ENCODE measurements at places on chromosomes 5 and 9. TPM values are rescaled to one million over a fixed set of nuclear protein-coding genes. Genes with fewer than 3 reads are reported as not detected.

- no peak for DNase-seq
These were observed 41.5 kb downstream of the WNK2 start for GRCh38 chr9:93225417-93225816.

DNA sequence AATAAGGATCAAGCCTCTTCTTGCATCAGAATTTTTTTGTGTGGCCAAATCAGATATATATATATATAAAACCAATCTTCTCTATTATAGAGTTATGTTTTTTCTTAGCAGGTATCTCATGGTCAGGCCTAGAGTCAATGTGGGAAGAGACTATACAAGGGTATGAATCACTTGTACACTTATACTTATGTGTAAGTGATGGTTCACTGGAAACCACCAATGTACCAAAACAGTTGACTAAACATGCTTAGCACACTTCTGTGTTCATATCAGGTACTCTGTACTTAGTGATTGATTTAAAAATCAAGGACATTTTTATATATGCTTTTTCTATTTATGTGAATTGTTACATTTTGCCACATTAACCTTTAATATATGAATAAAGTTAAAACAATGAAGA lies 92.6 kb downstream of the CWC27 start:
- DNase-seq, result no peak

GRCh38 chr9:21656776-21657674 lies 145.4 kb upstream of the MTAP start:
- no peak for DNase-seq

GRCh38 chr9:107024193-107024592 lies 161.2 kb downstream of the ZNF462 start:
- no peak for DNase-seq

DNA sequence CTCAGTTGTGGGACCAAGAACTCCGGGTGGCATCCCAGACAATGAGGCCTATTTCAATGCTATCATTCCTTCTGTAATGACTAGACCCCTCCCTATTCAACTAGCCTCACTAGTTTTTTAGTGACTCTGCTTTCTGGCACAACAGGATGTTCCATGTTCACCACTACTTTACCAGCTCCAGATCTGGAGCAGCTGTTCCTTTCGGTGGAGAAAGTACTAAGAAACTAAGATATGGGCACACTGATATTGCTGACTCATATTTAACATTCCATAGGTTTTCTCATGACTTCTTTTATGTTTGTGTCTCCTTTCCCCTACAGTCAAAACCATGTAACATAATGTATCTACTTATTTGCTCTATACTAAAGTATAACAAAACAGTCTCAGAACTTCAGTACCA lies 24.1 kb downstream of the IL33 start:
- no peak for DNase-seq

- DNase-seq, result no peak
These were observed 40.9 kb downstream of the CPEB4 start for GRCh38 chr5:173928871-173929574.

DNA sequence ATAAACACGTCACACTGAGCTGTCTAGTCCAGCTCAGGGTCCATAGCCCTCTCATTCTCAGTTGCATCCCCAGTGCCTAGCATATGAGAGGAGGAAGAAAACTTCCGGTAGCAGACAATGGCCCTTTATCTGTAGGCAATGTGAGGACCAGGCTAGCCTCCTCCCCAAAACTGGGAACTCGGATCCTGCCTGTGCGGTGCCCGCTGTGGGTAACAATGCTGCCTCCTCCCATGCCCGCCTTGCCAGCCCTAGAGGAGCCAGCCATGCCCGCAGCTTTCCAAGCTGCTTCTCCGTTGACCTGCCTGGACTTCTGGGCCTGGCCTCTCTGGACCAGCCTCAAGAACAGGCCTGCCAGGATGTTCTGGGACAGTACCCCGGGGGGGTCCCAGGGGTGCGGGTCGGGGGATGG lies 74.6 kb upstream of the ORM1 start:
- no peak for DNase-seq

- DNase-seq, result no peak
These were observed 227.1 kb downstream of the AUH start for GRCh38 chr9:91134608-91135007.

DNA sequence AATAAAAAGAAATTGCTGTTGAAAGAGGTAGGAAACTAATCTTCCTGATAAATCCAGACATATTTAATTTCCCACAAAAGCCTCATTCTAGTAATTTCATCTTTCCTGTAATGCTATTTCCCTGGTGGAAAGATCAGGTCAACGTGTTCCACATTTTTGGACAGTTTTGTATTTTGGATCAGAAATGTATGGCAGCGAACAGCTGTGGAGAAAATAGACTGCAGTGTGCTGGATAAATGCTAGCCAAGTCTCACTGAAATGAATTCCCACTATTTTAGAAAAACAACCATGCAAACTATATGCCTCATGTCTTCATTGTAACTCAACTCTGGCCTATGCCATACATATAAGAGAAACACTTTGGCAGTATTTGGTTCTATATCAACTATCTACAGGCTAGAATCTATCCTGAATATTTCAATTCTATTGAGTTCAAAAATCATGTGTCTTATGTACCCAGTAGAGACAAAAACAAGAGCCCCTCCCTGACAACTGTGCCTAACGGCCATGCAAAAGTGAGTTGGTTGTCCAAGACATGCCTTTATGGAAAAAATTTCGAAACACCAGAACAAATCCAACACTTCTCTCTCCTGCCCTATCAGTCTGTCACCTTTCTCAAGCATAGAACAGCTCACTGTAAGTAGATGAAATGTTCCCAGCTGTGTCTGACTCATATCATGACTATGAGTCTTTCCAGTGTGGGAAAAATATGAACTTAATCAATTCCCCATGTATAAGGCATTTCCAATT lies 191.3 kb upstream of the NREP start:
- no peak for DNase-seq

- no peak for DNase-seq
These were observed 306.7 kb downstream of the EBF1 start for GRCh38 chr5:158792976-158793375.

- no peak for DNase-seq
These were observed 7.2 kb downstream of the GNA14 start for GRCh38 chr9:77640741-77641580.

DNA sequence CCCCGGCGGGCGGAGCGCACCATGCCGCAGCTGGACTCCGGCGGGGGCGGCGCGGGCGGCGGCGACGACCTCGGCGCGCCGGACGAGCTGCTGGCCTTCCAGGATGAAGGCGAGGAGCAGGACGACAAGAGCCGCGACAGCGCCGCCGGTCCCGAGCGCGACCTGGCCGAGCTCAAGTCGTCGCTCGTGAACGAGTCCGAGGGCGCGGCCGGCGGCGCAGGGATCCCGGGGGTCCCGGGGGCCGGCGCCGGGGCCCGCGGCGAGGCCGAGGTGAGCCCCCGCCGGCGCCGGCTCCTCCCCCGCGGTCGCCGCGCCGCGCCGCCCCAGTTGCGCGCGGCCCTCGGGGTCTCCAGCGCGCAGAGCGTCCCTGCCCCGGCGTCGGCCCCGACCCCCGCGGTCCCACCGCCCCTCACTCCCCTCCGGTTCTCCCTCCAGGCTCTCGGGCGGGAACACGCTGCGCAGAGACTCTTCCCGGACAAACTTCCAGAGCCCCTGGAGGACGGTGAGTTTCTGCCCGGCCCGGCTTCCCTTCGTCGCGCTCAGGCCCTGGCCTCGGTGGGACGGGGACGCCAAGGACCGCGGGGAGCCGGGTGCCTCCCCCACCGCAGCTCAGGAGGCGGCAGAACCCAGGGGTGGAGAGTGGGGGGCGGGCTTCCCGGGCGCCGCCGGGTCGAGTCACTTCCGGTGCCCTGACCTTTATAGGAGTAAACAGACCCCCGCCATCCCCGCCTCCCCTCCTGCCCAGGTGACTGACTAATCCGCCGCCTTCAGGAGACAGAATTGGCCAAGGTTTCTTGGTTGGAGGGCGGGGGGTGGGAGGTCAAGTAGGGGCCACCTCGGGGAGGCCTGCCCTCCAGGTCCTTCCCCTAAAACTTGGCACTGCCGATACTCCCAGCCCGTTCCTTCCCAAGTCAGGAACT lies 665 bp downstream of the TCF7 start:
- DNase-seq, result no peak

Gene NPDC1
- 250 TPM for total RNA-seq

DNA sequence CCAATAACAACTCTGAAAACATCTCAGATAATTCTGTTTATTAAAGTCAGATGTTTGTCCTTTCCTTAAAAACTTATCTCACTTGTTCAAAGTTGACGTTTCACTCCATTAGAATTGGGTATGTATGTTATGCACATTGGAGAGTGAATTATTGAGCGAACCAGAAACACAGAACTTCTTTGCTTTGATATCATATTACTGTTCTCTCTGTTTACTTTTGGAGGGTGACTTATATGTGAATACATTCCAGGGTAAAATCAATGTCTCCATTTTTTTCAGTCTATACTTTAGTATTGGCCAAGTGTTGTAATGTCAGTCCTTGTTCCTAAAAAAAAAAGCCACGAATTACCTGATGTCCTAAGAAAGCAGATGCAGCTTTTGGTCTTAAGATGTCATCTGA lies 307.4 kb downstream of the CSNK1G3 start:
- no peak for DNase-seq

DNA sequence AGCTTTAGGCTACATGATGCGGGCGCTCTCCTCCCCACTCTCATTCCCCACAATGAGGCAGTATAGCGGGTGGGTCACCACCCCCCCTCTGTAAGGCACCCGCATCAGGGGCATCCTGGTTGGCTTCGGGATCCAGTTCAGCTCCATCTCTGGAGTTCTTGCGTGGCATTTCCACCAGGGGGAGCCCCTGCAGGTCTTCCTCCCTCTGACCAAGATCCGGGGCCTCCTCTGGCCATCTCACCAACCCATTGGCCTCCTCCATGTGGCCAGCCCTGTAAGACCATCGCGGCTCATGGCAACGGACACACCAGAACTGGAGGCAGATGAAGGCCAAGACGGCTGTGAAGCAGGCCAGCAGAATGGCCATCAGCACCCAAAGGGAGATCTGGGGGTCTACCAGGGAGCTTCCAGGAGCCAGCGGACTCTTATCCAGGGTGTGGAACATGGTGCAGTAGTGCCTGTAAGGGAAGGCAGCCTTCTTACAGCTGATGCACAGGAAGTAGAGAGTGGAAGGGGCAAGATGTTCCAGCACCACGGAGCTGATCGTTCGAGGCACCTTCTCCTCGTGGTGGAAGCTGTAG lies 77.0 kb downstream of the CYFIP2 start:
- no peak for DNase-seq

DNA sequence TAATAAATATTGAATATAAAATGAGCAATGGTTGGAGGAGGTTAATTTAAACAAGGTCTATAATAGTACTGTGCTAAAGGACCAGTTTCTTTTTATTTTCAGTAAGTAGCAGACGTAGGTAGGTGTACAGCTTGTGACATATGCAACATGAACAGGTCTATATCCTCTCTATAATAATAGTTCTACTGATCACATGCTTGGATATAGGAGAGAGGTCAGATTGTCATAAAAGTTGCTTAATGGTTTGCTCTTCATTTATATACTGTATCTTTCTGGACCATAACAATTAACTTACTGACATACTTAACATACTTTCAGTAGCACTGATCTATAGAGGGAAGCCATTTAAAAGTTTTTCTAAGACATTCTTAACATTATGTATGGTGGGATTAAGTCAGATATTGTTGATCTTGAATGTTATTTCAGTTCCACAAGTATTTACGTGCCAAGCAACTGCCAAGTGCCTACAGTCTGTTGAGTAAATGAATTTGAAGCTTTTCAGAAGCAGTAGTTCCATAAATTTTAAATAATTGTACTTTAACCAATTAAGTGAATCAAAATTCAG lies 68.0 kb downstream of the DENND4C start:
- DNase-seq, result no peak

DNA sequence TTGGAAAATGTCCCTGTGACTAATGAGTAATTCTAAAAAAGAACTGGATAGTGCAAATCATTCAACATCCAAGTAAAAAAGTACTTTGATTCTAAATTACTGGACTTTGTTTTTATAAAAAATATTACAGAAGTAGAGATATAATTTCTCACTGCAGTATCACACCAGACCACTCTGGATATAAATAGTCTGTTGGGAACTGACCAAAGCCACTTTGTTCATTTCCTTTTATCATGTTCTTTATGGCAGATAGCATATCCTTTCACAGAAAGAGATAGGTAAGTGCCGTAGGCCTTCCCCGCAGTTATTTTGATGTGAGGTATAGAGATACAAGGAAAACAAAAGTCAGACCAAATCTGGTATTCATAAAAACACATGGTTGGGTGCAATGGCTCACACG lies 827.4 kb upstream of the GRAMD2B start:
- no peak for DNase-seq

GRCh38 chr5:179816796-179817469 lies 3.8 kb upstream of the SQSTM1 start:
- no peak for DNase-seq

DNA sequence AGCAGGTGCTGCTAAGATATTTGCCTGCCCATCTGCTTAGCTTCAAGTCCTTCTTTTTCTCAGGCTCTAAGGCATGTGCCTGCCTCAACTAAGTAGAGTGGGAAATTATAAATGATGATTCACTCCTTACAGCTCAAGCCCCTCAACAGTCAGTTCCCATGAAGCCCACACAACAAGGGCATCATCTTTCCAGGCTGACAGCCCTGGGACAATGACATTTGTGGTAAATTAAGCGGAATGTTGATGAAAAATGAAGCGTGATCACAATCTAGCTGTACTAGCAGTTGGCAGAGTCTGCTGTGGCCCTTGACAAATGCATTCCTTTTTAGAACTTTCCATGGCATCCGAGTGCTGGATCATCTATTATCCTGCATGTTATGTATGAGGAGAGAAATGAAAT lies 548.6 kb downstream of the KIF4B start:
- no peak for DNase-seq

DNA sequence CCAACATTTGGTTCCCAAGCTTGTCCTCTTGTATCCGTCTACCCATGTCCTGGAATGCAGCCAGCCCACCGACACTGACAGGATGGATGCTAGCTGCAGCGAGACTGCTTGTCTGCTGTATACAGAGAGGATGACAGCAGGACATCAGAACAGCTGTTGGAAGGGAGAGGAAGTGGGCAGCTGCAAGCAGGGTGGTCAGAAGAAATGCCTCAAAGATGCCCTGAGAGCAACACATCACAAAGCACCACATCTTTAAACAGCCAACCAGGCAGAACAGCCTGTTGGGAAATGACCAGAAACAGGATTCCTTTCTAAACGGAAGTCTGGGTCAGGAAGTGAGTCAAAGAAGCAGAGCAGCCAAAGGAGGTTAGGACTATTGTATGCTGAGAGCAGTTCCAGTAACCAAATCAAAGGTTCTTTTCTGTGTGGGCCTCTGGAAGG lies 219.1 kb downstream of the NDUFS4 start:
- peak; percentile 73 for DNase-seq

DNA sequence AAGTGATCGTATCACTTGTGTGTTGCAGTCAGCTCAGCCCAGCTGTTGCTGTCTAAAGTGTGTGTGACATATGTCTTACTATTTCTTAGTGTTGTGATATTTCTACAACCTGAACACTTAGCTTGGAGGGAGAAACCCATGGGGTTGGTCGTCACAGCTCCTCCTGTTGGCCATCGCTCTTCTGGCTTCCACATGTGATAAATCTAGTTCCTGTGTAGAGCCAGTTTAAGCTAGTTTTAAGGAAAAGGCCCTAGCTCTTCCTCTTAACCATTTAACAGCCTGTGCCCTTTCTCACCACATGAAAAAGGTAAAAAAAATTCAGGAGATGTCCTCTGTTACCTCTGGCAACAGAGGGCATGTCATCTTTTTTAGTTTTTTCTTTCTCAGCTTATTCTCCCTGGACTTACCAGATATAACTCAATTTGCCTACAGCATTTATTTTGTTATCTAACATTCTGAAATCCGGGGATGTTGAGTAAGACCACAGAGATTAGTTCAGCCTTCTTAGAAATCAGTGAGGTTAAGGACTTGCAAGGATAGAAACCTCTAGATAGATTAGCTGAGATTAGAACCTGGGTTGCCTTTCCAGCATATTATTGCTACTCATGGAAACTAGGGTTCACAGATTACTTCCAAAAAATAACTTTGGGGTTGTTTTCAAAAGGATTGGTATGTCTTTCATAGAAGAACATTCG lies 100.4 kb downstream of the GAPVD1 start:
- DNase-seq, result no peak

Measured in glomerular endothelial cell (primary cell).